Skin of body (tissue), 3 donors: ENCODE measurements at places on chromosomes 11 and 22. TPM values are rescaled to one million over a fixed set of nuclear protein-coding genes. Genes with fewer than 3 reads are reported as not detected.

The FGF3 gene
- 0.30 TPM for total RNA-seq

DNA sequence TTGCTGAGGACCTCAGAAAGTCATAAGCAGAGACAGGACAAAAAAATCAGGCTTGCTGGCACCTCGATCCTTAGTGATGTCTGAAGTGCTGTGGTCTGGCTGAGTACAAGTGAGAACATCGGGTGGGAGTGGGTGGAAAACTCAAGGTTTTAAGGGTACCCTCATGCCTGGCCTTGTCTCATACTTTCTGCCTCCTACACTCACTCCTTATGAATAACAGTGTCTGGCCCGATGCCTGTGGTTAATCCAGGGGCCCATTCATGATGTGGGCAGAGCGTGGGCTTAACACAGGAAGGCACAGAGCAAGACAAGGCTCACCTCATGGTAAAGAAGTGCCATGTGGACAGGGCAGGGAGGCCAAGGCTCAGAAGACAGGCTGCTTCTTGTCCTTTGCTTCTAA lies 11.0 kb upstream of the UCP3 start:
- DNase-seq: no peak

DNA sequence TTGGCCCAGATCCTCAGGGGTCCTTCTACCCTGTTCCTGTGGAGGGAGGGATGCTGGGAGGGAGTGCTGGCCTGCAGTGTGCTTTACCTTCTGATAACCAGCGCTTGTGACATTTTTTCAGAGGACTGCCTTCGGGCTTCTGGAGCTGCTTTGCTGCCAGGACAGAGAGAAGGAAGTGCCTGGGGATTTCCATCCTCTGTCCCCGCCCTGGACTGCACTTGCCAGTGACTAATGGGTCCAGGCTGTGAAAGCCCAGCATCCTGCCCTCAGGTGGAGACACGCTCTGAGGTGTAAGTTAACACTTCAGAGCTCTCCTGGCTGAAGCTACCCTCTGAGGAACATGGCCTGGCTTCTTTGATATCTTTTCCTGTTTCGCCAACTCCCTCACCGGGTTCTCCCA lies 158.7 kb upstream of the SYT13 start:
- DNase-seq: no peak

- DNase-seq: no peak
Measured at GRCh38 chr22:24893341-24894070, 53.0 kb downstream of the LHFPL7 start.

The BCR gene
- 25.1 TPM for total RNA-seq

GRCh38 chr11:11177156-11177808 lies 175.8 kb downstream of the CSNK2A3 start:
- no peak for DNase-seq

GRCh38 chr11:128884703-128885338 lies 6.3 kb upstream of the KCNJ5 start:
- peak; percentile 17 for DNase-seq

The RFPL1 gene
- not detected for total RNA-seq

DNA sequence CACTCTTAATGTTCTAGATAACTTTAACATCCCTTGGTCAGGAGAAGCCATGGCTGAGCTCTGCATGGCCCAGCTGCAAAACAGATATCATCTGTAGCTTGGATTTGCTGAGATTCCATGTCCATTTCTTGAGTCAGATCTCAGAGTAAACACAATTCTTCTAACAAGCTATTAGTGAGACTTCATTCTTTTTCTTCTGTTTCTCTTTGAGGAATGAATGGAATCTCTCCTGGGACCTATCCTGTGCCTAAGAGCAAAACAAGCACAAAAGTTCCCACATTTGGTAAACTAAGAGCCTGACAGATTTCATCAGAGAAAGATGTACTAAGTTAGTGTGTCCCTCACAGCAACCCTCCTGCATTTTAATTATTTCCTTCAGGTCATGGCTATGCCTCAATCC lies 142.8 kb downstream of the MAML2 start:
- DNase-seq: peak; percentile 28

The OR8A1 gene
- not detected for total RNA-seq

The SLC17A6 gene
- 0.10 TPM for total RNA-seq

The IL18 gene
- 21.6 TPM for total RNA-seq

- no peak for DNase-seq
Measured at GRCh38 chr11:18352581-18352980, 30.2 kb downstream of the GTF2H1 start.

DNA sequence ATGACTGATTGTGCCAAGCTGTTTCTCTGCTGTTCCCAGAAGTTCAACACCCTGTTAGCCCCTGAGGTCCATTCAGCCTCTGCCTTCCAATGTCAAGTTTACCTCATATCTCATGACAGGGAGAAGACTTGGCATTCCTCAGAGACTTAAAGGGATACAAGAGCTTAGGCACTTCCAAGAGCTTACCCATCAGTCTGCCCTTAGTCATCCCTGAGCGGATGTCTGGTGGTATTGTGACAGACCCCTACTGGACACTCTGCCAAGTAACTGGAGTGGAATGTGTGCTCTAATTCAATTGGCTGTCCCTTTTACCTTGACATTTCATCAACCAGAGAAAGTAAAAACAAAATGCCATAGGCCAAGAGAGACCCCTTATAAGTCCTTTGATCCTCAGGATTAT lies 151.5 kb downstream of the AASDHPPT start:
- no peak for DNase-seq

GRCh38 chr22:11066458-11067285 lies 4461.3 kb upstream of the OR11H1 start:
- no peak for DNase-seq

The AMOTL1 gene
- 80.7 TPM for total RNA-seq

GRCh38 chr22:45462034-45462655 lies 40.5 kb upstream of the FBLN1 start:
- DNase-seq: no peak

DNA sequence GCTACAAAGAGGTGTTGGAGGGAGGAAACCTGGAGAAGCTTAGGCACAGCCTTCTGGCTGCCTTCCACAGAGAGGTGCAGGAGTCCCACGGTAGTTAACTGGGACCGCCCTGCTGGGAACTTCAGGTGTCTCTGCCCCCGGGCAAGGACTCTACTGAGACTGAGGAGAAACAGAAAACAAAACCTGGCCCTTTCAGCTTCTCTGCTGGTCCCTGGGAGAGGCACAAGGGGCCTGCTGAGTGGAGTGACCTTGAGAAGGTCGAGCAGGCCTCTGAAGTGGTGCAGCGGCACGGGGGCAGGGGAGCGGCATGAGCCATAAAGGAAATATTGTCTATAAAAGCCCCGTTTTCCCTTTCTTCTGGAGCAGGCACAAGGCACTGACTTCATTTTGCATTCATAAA lies 38.9 kb downstream of the NTM start:
- DNase-seq: no peak

DNA sequence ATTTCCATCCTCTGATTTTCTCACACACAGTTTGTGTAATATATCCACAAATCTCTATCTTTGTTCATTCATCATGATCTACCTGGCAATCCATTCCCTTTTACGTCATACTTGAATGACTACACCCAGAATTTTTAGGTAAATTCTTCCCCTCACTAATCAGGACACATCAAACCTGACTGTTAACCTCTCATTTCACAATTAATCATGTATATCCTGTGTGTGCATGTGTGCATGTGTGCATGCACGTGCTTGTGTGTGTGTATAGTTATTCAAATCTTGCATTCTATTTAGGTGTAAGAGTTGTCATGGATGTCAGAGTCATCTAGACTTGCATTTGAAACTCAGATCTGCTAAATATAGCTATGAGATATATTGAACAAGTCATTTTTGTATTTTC lies 130.4 kb downstream of the KIF18A start:
- DNase-seq: no peak

GRCh38 chr11:105610871-105611571 lies 1.1 kb downstream of the GRIA4 start:
- DNase-seq: no peak

DNA sequence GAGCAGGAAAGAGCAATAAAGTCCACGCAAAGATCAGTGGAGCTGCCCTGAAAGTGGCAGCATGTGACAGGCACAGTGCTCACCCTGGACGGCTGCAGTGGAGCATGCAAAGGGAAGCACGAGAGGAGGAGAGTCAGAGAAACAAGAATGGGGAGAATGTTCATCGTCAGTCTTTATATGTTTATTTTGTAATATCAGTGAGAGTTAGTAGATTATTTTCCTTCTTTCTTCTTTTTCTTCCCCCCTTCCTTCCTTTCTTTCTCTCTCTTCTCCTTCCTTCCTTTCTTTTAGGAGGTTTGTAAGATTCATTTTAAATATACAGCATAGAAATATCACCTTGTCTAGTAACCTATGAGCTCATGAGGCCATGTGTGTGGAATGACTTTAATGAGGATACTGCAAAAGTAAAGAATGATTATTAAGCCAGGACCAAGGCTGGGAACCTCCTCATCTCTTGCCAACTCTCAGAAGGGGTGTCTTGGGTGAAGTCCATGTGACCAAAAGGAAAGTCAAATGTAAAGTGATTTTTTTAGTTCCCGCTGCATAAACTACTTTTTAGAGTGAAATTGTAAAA lies 321.1 kb downstream of the AASDHPPT start:
- no peak for DNase-seq

DNA sequence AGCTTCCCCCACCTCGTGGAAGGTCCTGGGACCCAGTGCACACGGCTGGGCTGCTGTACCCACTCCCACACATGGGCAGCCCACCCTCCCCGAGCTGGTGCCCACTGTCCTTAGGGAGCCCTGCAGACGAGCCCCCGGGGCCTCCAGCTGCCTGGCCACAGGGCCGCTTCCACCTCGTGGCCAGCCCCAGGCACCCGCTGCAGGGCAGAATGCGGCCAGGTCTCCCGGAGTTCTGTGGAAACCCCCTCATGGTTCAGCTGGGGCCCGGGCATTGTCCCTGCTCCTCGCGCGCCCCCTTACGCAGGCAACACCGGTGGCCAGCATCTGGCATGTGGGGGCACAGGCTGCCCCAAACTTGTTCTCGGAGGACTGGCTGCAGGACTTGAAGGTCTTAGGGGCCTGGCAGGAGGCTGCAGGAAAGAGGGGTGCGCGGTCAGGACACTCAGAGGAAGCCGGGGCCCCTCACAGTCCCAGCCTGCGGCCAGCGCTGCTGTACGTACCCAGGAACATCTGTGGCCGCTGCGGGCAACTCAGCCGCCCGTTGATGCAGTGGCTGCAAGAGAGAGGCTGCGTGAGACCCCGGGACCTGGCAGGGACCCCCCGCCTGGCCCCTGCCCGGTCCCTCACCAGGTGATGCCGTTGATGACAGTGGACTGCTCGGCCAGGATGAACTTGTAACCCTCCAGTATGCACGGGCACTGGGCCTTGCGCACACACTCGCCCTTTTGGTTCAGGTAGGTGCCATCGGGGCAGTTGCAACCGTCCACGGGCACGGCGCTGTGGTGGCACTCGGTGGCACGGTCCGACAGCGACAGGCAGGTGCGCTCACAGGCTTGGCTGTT lies 9.7 kb downstream of the MUC6 start:
- no peak for DNase-seq
